HEK293T (cell line): ENCODE measurements at places on chromosomes 16 and 17.

DNA sequence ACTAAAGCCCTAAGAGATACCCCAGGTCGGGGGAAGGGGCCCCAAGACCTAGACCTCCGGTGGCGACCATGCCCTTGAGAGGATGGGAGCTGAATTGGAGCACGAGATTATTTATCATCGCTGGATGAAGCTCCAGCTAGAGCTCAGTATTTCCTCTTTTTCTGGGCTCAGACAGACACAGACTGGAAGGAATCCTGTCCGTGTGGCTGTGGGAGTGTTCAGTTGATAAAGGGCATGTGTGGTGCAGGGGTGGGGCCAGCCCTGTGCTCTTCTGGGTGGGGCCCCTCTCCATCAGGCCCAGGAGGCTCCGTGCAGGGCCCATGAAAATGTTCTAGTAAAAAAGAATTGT is 6.3 kb upstream of the CBX4 start:
- DNase-seq: no peak

GRCh38 chr17:1616101-1616500 is 12.5 kb downstream of the SLC43A2 start:
- no peak for DNase-seq

DNA sequence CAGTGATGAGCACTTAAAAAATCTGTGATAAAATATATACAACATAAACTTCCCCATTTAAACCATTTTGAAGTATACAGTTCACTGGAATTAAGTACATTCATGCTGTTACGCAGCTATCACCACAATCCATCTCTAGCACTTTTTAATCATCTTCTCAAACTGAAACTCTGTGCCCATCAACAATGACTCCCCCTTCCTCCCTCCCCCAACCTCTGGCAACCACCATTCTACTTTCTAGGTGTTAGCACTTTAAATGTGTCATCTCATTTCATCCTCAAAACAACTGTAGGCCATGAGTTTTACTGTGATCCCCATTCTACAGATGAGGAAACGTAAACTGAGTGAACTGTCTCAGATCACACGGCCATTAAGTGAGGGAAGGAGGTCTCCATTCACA is 13.8 kb upstream of the TMEM98 start:
- no peak for DNase-seq

DNA sequence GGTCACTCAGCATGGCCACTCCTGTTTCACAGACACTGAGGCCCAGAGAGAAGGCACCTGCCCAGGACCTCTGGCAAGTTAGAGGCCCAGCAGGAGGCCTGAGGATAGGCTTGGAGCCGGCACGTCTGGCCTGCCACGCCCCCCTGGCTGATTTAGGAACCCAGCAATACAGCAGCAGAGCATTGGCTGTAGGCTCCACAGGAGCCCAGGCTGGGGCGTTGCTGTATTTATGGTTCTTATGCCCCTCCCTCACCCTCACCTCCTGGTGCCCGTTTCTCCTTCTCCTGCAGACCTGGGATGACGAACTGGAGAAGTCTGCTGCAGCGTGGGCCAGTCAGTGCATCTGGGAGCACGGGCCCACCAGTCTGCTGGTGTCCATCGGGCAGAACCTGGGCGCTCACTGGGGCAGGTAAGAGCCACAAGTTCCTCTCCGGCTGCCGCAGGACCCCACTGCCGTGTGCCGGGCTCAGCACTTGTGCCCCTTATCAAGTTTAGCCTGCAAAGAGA is 25.8 kb downstream of the CRISPLD2 start:
- peak; percentile 37 for DNase-seq

- DNase-seq: no peak
Measured at GRCh38 chr16:22203091-22203490, 3.0 kb upstream of the EEF2K start.

- DNase-seq: peak; percentile 27
Measured at GRCh38 chr17:14340857-14341754, 40.2 kb downstream of the HS3ST3B1 start.

- no peak for DNase-seq
Measured at GRCh38 chr17:3962217-3962964, 1.8 kb downstream of the ATP2A3 start.
